ENCODE measurements at places on chromosomes 16 and 17. TPM values are rescaled to one million over a fixed set of nuclear protein-coding genes. Genes with fewer than 3 reads are reported as not detected.

GRCh38 chr16:64358291-64358690 is 763.6 kb downstream of the CDH11 start:
- no peak for DNase-seq

- no peak for DNase-seq
These were observed 46.9 kb downstream of the TEKT5 start for GRCh38 chr16:10647721-10648296.

GRCh38 chr17:79528592-79529125 is 82.2 kb downstream of the RBFOX3 start:
- no peak for DNase-seq

GRCh38 chr16:14007450-14007849 is 63.7 kb upstream of the MRTFB start:
- DNase-seq, result no peak

DNA sequence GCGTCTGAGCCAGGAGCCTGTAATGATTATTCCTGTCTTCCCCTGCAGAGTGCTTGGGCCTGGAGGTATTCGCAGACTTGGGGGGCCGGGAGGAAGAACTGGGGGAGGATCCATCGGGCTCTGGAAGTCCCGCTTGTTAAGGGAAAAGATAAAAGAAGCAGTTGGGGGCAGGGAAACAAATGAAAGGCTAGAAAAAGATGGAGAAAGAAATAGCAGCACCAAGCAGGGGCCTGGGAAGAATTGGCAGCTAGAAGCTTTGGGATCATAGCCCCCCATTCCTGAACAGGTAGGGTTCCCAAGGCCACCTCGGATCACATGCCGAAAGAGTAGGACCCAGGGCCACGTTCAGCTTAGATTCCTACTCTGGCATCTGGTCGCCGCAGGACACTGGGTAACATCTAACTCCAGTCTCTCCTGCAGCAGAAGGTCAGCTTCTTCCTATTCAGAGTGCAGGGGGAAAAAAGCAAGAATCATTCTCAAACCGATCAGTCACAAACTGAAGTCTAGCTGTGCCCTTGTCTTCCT is 23.6 kb downstream of the ADAM11 start:
- DNase-seq, result no peak

DNA sequence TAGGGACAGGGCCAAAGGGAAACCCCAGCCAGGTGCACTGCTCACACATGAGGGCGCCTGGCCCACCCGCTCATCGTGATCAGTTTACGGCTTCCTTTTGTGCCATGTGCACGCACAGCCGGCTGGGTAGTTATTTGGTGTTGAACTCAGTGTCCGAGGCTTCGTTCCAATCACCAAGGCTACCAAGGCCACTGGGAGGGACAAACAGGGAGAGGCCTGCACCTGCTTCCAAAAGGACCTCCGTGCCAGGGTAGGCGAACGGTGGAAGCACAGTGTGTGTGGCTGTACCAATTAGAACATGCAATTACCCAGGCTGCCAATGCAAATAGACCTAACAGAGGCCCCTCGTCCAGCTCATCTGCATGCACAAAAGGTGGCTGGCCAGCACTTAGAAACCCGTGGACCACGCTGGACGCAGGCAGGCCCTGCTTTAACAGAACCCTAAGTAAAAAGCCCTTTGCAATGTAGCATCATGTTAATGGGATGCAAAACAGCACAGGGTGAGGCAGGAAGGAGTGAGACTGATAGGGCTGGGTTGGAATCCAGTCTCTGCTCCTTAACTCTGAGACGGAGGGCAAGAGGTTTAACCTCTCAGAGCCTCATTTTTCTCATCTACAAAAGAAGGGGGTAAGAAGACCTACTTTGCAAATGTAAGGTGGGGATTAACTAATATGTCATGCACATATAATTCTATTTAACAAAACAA is 204.0 kb downstream of the XYLT1 start:
- no peak for DNase-seq

GRCh38 chr17:72915625-72916081 is 176.8 kb downstream of the SLC39A11 start:
- DNase-seq, result no peak

DNA sequence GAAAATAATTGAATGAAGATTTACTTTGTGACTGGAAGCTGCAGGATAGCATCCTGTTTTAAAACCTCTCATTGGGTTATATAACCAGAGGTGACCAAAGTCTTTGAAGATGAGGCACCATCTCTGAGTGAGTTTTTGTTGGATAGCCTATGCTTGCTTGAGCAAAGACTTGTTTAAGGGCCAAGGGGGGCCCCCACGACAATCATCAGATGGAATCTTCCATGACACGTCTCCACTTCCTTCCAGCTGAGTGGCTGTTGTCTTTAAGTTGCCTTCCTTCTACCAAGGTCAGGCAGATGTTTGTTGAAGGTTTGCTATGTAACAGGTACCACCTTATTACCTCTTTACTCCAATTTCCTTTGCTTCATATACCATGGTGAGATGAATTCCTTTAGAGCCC is 188.8 kb downstream of the PRKCA start:
- no peak for DNase-seq

GRCh38 chr16:50165473-50165872 is 12.4 kb downstream of the TENT4B start:
- DNase-seq, result no peak

- no peak for DNase-seq
These were observed 11.7 kb downstream of the C1QTNF1 start for GRCh38 chr17:79035686-79036085.

- DNase-seq, result no peak
These were observed 35.6 kb upstream of the PHOSPHO1 start for GRCh38 chr17:49266233-49266632.

- no peak for DNase-seq
These were observed 194.5 kb downstream of the RPTOR start for GRCh38 chr17:80738987-80739730.

- DNase-seq, result no peak
These were observed 147.5 kb downstream of the CDH11 start for GRCh38 chr16:64974381-64974780.

DNA sequence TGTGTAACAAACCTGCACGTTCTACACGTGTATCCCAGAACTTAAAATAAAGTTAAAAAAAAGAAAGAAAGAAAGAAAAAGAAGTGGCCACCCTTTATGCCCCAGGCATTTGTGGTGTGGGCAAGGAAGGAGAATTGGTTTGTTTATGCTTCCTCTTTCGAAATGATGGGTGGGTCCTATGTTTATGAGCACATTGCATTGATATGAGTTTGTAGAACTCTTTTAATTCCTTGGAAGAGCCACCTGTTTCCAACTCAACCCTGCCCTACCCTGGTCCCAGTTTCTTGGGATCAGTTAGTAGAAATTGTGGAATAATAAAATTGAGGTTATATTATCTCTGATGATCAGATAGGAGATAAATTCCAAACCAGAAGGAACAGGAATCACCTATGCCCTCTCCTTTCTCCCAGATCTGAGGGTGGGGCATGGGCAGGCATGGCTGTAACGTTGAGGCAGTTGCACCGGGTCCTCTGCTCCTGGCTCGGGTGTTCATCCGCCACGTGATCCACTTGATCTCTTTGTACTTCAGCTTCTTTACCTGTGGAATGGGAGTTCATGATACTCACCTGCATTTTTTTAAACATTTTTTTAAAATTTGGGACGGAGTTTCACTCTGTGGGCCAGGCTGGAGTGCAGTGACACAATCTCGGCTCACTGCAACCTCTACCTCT is 15.9 kb downstream of the CHAD start:
- no peak for DNase-seq

DNA sequence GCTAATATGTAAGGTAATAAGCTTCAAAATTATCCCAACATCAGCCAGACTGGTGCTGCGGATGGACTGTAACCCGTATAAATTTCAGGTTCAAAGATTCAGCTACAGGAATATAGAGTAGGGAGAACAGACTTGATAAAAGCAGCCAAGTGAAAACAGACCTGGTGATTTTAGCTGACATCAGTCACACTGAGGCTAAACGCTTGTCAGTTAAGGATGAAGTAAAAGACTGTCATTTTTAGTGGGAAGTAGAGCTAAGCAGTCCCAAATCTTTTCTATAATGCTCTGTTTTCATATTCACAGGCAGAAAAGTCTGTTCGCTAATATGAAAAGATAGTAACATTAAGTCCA is 35.4 kb downstream of the CMTM4 start:
- no peak for DNase-seq

DNA sequence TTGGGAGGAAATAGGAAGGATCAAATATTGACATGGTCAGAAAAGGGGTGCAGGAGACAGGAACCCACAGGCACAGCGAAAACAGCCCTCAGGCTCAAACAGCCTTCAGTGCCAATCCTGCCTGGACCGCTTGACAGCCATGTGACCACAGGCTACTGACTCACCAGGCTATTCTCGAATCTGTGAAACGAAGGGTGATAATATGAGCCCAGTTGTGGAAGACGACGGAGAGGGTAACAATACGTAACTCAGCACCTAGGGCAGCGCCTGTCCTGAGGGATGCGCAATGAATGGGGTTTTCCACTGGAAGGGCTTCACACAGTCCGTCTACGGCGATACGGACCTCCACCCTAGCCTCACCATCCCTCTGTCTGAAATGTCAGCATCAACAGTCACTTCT is 117.3 kb upstream of the RCVRN start:
- no peak for DNase-seq

DNA sequence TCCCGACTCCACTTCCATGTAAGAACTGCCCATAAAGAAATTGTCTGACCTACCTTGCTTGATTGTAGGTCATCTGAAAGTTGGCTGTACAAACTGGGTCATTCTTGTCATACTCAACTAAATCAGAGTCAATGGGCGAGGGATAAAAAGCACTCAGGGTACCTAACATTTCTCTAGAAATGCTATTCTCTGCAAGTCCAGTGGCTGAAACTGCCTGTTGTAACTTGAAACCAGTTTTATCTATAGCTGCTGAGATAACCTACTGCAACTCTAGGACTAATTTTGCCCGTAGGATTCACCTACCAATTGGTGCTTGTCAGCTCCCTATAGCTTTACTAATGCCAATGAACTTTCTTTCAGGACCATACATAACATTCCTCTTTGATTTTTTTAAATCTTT is 100.1 kb upstream of the GRIN2A start:
- DNase-seq, result no peak

DNA sequence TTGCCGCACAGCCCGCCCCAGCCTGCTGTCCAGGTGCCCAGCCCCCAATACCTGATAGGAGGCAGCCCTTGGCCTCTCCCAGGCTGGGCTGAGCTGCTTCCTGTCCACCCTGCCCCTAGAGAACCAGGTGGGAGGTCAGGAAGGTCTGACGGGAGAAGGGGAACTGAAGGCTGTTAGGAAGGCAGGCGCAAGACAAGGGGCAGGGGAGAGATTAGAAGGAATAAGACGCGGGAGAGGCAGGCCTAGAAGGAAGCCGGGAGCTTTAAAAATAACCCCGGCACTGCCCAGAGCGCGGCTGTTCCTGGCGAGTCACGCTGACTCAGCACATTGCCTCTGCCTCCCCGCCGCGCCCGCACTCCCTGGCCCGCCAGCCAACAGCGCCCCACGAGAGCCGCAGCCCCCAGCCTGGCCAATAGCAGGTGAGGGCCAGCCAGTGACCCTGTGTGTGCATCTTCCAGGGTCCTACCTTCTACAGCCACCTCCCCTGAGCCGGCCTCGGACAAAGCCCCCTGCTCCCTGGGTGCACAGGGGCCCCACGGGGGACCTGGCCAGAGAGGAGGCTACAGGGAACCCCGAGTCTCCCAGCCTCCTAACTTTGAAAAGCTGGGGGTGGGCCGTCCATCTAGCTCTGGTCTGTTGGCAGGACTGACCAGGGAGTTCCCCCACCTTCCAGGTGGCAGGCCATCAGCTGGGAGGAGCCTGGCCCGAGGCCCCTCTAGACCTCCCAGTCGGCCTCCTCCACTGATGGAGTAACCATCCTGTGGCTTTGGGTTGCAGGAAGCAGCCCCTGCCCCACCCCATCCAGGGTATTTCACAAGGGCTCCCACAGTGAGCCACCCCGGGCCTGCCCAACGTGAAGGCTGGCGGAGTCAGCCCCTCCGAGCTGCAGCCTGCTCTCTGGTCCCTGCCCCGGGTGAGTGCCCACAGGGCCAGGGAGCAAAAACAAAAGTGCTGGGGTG is 4.0 kb downstream of the MAFG start:
- peak; percentile 62 for DNase-seq

GRCh38 chr17:56028837-56029236 is 124.4 kb upstream of the ANKFN1 start:
- DNase-seq, result no peak

- no peak for DNase-seq
These were observed 9.7 kb upstream of the ZC3H7A start for GRCh38 chr16:11806721-11807120.

DNA sequence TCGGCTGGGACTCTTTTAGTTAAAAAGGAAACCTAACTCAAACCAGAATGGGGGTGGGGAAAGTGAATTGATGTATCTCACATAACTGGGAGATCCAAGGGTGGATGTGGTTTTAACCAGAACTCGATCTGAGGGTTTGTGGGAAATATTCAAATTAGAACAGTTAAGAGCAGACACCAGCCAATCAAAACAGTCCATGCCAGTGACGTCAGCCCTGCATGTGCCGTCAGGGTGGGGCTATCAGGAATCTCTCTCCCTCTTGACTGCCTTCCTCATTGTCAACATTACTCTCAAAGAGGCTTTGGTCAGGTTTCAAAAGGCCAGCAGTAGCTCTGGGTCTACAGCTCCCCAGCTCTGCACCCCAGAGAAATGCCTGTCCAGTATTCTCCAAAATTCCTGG is 94.2 kb upstream of the HSBP1 start:
- no peak for DNase-seq

- DNase-seq, result no peak
These were observed 64.1 kb downstream of the SDK2 start for GRCh38 chr17:73580073-73580710.

DNA sequence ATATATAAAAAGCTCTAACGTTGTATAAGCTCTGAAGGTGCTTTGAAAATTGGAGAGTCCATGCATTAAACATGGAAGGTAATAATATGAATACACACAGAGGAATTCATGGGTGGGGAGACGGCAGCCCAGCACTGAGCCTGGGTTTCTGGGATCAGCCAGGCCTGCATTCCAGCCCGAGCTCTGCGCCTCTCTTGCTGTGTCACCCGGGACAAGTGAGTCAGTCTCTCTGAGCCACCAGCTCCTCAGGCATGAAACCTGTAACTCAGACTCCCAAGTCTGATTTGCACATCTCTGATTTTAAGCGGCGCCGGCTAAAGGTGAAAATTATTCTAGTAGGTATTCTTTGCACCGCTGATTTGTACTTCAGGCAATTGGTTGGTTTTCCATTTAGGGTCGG is 238.8 kb downstream of the MRTFB start:
- DNase-seq, result no peak

DNA sequence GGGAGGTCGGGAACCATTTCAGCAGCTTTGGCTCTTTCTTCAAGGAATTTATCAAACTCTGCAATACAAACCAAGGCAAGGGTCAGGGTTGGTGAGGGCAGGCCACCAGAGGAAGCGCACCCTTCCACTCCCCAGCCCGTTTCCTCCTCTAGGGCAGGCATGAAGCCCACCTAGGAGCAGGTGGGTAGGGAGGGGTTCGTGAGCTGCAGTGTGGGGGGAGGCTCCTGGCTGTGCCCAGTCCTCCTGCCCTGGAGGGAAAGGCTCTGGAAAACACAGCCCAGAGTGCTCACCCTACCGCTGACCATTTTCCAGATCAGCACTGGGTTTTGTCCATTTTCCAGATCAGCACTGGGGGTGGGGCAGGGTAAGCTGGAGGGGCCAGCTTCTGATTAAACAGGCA is 10.9 kb upstream of the SREBF1 start:
- DNase-seq, result no peak

SPNS3 gene
- 2.1 TPM for total RNA-seq

GDPD3 gene
- total RNA-seq, result 7.8 TPM

ZP2 gene
- not detected for total RNA-seq

VPS4A gene
- total RNA-seq, result 31.4 TPM

KRT39 gene
- total RNA-seq, result 0.44 TPM

TPSAB1 gene
- total RNA-seq, result not detected

SNAI3 gene
- total RNA-seq, result 0.34 TPM

HOXB6 gene
- 144 TPM for total RNA-seq

TTLL6 gene
- total RNA-seq, result 0.78 TPM

PRSS27 gene
- total RNA-seq, result 2.0 TPM

CSH1 gene
- not detected for total RNA-seq

KRT9 gene
- total RNA-seq, result not detected
